ENCODE measurements at places on chromosomes 1 and 21. TPM values are rescaled to one million over a fixed set of nuclear protein-coding genes. Genes with fewer than 3 reads are reported as not detected.

DNA sequence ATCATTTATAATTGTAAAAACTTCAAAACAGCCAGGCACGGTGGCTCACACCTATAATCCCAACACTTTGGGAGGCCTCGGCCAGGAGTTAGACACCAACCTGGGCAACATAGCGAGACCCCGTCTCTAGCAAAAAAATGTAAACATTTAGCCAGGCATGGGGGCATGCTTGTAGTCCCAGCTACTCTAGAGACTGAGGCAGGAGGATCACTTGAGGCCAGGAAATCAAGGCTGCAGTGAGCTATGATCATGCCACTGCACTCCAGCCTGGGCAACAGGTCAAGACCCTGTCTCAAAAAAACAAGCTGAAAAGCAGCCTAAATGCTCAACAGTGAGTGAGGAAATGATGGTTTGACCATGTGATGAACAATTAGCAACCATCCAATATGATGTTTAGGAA lies 7.3 kb downstream of the C1orf167 start:
- no peak for DNase-seq

GRCh38 chr1:93313026-93313425 lies 32.7 kb upstream of the DR1 start:
- DNase-seq: no peak

KRTAP19-1 gene
- total RNA-seq: not detected

DNA sequence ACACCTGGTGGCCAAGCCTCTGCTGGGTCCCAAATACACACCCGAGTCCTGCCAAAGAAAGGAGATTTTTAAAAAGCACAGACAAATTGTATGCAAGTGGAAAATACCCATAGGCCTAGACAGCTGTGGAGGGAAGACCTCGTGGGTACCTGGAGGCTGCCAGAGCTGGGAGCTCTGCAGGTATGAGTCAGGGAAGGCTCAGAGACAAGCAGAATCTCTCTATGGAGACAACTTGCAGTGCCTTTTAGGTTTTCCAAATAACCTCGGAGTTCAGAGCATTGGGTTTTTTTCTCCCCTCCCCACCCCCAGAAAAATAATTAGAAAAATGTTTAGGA lies 127.7 kb downstream of the EDEM3 start:
- DNase-seq: no peak

KCND3 gene
- 1.7 TPM for total RNA-seq

DNA sequence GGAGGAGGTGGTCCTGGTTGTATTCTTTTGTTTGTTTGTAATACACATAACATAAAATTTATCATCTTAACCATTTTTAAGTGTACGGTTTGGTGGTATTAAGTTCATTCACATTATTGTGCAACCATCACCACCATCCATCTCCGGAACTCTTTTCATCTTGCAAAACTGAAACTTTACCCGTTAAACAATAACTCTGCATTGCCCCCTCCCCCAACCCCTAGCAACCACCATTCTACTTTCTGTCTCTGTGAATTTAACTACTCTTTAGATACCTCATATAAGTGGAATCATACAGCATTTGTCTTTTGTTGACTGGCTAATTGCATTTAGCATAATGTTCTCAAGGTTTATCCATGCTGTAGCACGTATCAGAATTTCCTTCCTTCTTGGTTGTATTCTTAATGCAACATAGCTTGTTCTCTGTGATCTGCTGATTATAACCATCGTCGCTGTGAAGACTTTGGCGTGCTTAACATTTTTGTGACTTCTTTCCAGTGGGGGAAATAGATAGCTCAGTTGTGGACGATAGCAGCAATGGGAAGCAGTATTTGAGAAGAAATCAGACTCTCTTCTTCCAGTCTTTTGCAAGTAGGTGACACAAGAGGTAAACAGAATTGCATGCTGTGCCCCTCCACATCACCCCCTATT lies 117.5 kb upstream of the HOOK1 start:
- no peak for DNase-seq

CD1E gene
- total RNA-seq: not detected

GRCh38 chr1:51009381-51009780 lies 39.3 kb downstream of the CDKN2C start:
- DNase-seq: no peak

- DNase-seq: no peak
These were observed 38.7 kb upstream of the PDC start for GRCh38 chr1:186499571-186499970.

DNA sequence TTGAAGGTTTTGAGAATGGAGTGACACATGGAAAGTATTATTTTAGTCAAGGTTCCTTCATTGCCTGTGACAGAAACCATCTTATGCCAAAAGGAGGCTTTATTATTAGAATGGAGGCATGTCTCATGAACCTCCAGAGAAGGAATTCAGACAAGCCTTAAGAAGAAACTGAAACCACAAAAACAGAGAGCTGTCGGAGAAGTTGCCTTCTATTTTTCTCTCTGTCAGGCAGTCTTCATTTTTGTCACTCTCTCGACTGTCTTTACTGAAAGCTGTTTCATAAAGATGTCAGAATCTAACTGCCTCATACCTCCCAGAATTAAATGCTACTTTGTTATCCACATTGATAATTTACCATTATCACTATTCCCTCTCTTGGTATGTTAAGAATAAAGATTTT lies 434.7 kb upstream of the ADGRL4 start:
- no peak for DNase-seq

- no peak for DNase-seq
These were observed 54.4 kb upstream of the NEGR1 start for GRCh38 chr1:72336776-72337175.
